Stimulated activated naive CD8-positive, alpha-beta T cell treated with anti-CD3 and anti-CD28 coated beads, Interleukin-15, Interleukin-2, amounts not matched to agents 100 U/mL and 50 U/mL, for 24 hours (primary cell): ENCODE measurements at places on chromosomes 12 and 14.

- DNase-seq = no peak
These were observed at the start of gene PALS1 for GRCh38 chr14:67241411-67242167. PALS1 (plus strand) TSS chr14:67241435; CDS start chr14:67279171, 37,736 bp downstream.

DNA sequence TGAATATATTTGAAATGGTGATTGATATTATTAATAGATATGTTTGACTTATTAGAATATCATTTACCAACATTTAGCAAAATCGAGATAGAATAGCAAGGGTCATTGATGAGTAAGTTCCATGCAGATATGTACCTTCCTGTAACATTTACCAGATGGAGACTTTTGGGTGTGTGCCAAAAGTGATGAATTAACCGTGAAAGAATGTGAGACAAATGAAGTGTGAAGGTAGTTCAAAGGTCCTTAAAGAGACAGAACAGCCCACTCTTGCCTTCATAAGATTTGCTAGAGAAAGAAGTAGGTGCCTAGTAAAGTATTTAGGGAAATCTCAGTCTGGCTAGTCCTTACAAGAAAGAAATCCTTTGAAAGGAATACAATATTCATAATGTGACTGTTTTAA lies 45.5 kb downstream of the FGD4 start:
- DNase-seq = no peak

DNA sequence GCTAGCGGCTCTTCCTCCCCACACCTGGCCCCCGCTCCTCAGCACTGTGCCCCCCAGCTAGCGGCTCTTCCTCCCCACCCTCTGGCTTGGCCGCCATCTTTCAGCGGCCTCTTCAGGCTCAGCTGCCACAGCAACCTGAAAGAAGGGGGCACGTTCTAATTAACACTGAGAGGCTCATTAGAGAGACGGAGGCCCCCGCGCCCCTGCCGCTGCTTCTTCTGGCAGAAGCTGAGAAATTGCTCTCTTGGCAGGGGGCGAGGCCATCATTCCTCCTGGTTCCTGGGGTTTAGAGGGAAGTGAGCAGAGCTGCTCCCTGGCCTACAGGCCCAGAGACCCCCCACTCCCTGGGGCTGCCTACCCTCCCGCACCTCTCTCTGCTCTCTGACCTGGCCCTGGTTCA lies 64.4 kb downstream of the IQSEC3 start:
- DNase-seq = no peak

GRCh38 chr12:16112612-16113560 lies 164.6 kb downstream of the SLC15A5 start:
- DNase-seq = no peak

GRCh38 chr12:48819986-48820725 lies 1.9 kb downstream of the CACNB3 start:
- DNase-seq = no peak

DNA sequence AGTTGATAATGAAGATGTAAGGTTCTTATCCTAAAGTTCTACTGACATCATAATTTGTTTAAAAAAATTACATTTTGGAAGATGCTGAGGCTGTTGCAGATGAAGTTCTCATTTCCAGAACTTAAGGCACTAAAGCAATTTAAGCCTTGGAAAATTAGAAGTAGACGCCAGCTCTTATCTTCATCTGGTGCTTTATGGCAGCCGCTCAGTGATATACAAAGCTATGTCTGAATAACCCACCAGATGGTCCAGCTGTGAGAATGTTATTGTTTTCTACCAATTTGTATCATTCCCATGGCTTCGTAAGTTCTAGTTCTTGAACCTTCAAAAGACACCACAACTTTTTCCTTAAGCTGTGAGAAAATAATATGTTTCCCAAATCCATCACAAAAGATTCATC lies 212.1 kb upstream of the ARID2 start:
- no peak for DNase-seq

GRCh38 chr12:71755146-71755892 lies 656 bp downstream of the RAB21 start:
- DNase-seq = peak; percentile 71

GRCh38 chr12:32533971-32534590 lies 134.7 kb downstream of the FGD4 start:
- no peak for DNase-seq

DNA sequence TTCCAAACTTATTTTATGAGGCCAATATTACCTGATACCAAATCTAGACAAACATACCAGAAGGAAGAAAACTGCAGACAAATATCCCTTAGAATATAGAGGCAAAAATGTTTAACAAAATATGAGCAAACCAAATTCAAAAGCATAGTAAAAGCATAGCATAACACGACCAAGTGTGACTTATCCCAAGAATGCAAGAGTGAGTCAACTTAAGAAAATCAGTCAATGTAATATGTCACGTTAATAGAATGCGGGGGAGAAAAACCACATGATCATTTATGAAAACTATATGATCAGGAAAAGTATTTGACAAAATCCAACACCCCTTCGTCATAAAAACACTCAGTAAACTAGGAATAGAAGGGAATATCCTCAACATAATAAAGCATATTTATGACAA lies 217.3 kb downstream of the ADGRD1 start:
- DNase-seq = no peak

DNA sequence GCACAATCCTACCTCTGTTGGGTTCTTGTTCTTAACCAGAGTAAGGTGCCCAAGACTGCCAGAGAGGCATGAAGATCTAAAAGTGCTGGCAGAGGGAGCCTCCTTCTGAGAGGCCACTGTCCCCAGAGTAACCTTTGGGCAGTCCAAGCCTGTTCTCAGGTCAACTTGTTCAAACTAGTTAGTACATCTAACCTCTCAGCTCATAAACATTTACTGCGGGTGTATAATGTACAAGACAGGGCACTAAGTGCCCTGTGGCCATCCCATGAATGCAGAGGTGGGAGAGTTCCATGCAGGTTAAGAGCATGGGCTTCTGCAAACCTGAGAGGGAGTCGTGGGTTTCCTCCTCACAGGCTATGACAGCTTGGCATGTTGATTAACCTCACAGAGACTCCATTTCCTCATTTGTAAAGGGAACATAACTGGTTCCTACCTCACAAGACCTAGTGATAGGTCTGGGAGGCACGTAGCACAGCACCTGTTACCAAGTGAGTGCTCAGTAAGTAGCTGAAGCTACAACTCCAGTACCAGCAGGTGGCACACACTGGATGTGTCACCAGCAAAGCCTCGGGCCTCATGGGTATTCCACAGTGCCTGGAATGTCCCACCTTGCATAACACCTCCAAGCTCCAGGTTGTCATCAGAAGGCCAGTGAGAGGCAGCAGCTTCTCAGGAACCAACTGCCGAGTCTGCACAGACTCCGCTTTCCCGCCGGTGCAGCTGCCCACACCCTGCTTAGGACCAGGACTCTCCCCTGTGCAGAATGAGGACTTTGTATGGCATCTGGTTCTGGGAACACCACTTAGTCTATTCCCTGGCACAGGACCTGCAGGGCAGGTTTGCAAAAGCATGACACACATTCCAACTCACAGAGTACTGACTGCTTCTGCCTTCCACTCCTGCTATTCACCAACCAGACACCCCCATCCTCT lies 4.4 kb downstream of the VDR start:
- DNase-seq = no peak

GRCh38 chr12:70643939-70644338 lies 6.7 kb upstream of the PTPRB start:
- no peak for DNase-seq

GRCh38 chr12:116266631-116267349 lies 10.7 kb downstream of the MED13L start:
- no peak for DNase-seq

GRCh38 chr12:101475751-101476305 lies 692 bp downstream of the SPIC start:
- DNase-seq = no peak

DNA sequence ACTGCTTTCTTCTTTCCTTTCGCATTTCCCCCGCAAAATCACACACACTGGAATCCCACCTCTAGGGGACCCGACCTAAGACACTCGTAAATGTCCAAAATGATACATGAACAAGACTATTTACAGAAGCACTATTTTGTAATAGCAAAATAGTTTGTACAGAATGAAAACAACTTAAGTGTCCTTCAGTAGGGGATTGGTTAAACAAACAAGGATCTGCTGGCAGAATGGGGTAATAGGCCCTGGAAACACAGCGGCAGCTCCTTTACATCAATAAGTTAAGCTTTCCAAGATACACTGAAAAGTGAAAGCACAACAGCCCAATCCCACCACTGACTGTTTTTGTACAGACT lies 48.8 kb downstream of the LTBP2 start:
- DNase-seq = no peak

GRCh38 chr14:33686218-33686617 lies 264.7 kb downstream of the EGLN3 start:
- no peak for DNase-seq

DNA sequence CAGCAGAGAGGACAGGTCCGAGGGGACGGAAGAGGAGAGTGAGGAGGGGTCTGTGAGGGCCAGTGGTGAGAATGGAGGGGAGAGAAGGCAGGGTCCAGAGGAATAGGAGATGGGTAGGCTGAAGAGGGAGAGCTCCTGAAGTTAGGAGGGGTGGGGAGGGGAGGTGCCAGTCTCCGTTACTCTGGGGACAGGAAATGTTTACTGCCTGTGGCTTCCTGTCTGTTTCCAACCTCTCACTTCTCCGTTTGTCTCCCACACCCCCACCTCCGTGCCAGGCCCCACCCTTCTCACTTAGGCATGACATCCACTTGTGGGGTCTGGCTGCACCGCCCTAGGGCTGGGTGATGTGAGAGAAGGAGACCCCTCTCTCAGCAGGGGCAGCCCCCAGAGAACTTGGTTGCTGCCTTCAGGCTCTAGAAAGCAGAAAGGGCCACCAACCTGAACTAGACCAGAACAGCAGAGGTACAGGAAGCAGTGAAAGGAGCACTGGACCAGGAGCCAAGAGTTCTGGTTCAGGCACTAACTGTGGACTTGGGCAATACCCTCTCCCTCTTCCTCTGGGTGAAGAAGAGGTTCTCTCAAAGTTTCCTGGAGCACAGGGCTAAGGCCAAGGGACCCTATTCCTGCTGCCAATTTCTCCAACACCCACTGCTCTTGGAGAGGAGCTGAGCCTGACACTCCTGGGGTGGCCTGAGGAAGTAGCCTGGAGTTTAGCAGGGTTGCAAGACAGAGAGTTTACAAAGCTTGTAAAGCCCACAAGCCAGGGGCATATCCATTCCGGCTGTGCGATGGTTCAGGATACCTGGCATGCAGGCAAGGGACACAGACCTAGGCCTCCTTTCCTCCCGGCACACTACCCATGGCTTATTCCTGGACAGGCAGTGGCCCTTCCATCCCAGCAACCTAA lies 5.5 kb downstream of the ITGA5 start:
- DNase-seq = peak; percentile 76

GRCh38 chr12:38775457-38775856 lies 129.9 kb downstream of the CPNE8 start:
- no peak for DNase-seq

DNA sequence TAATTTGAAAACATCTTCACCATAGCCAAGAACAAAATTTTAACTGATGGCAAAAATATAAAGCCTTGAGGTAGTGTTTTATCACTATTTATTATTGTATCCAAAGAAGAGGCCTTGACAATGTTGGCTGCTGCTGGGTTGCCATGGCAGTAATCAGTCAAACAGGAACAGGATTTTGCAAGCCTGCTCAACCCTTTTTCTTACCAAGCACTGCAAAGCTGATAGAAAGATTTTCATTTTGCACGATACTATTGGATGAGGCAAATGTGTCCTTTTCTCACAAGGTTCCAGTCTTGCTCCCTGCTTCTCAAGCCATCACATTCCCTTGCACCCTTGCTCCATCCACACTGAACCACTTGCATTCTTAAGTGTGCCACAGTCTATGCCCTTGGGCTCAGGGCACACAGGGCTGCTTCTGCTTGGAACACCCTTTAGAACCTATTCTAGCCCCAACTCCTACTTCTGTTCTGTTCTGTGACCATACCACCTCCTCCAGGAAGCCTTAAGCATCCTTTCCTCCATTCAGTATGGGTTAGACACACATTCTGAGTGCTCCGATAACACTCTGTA lies 76.5 kb upstream of the AMIGO2 start:
- no peak for DNase-seq

- no peak for DNase-seq
These were observed 32.3 kb upstream of the INF2 start for GRCh38 chr14:104657101-104657524.

GRCh38 chr14:72663076-72663487 lies 230.8 kb downstream of the DPF3 start:
- no peak for DNase-seq

GRCh38 chr14:102898776-102899515 lies 23.5 kb upstream of the AMN start:
- no peak for DNase-seq
